ENCODE measurements at places on chromosomes 6 and 20. TPM values are rescaled to one million over a fixed set of nuclear protein-coding genes. Genes with fewer than 3 reads are reported as not detected.

DNA sequence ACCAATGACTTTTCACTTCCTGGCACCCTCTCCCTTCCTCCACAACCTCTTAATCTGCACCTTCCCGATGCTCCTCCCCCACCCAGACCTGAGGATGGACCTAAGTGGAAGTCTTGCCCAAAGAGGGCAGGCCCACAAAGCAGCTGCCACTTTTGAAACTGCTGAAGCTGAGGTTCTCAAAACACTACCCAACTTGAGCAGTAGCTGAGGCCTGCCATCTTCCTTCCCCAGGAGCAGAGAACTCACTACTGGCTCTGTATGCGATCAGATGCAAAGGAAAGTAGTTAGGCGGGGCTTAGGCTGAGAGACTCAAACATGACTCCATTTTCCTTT lies 1.5 kb downstream of the HM13 start:
- no peak for DNase-seq

GRCh38 chr20:53274807-53275206 lies 302.6 kb downstream of the TSHZ2 start:
- DNase-seq: no peak

DNA sequence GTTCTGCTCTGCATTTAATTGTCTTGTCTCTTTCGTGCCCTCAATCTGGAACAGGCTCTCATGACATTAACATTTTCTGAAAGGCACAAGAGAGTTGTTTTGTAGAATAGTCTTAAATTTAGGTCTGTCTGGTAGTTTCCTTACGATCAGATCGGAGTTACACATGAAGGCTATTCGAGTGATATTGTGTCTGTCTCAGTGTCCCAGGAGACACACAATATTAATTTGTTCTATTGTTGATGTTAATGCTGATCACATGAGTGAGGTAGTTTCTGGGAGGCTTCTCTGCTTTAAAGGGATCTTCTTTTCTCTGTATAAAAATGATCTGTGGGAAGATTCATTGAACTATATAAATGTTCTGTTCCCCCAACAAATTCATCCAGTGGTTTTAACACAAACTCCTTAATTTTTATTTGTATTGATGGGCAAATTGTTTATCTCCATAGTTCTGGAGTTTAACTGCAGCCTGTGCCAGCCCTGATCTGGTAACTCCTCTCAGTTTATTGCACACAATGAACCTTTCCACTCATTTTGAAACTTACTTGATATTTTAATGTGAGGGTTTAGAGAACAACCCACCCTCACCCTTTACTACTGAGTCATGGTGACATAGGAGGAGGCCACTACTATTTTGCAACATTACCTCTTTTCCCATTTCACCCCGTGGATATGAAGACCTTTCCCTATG lies 223.0 kb downstream of the CBLN4 start:
- DNase-seq: no peak

- no peak for DNase-seq
Measured at GRCh38 chr20:37360391-37361115, 14.6 kb downstream of the SRC start.

- DNase-seq: no peak
Measured at GRCh38 chr6:116381000-116381399, 10.3 kb downstream of the DSE start.

- peak; percentile 21 for DNase-seq
Measured at GRCh38 chr6:57158658-57159057, 13.5 kb upstream of the BAG2 start.

- peak; percentile 9 for DNase-seq
Measured at GRCh38 chr6:137652961-137653705, 158.9 kb upstream of the OLIG3 start.

GRCh38 chr20:36541768-36542488 lies 609 bp downstream of the MYL9 start:
- peak; percentile 59 for DNase-seq

GRCh38 chr6:144468709-144469108 lies 183.6 kb downstream of the UTRN start:
- no peak for DNase-seq

- DNase-seq: no peak
Measured at GRCh38 chr6:160714731-160715316, 12.8 kb downstream of the PLG start.

DNA sequence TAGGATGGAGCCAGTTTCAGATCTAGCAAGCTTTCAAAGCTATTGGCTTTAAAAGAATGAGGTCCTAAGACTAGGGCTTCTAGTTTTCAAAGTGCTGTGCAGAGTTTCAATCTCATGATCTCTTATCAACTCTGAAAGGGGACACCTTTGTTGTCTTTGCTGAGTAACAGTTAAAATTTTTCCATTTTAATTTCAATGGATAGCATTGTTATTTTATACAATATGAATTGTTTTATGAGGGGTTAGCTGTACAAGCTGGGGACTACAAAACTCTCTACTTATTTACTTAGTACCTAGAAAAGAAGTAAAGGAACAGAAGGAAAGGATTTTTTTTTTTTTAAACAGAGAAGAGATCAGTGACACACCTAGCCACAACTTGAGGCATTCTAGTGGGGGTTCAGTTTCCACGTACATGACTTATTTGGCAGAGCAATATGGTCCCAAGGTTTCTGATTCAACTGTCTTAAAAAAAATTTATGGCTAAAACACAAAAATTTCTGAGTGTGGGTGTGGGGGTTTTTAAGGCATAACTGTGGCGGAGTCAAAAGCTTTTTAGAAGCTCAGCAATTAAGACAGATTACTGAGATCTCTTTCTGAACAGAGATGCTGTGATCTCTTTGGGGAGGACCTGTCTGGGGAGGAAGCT lies 46.1 kb upstream of the JAG1 start:
- DNase-seq: no peak

- DNase-seq: no peak
Measured at GRCh38 chr20:1652104-1652503, 5.5 kb downstream of the SIRPG start.

DNA sequence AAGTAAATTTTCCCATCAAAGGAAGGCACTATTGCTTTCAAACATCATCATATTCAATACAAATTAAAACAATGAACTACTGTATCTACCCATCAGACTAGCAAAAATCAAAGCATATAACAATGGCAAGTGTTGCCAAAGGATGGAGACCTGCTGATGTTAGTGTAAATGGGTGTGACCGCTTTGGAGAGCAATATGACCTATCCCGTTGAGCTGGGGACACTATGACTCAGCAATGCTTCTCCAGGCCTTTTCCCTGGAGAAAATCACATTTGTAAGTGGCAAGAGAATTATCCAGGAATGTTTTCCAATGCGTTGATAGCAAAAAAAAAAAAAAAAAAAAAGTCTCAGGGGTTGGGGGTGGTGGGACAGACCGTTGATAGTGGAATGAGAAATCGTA lies 46.1 kb downstream of the PHACTR3 start:
- no peak for DNase-seq

DNA sequence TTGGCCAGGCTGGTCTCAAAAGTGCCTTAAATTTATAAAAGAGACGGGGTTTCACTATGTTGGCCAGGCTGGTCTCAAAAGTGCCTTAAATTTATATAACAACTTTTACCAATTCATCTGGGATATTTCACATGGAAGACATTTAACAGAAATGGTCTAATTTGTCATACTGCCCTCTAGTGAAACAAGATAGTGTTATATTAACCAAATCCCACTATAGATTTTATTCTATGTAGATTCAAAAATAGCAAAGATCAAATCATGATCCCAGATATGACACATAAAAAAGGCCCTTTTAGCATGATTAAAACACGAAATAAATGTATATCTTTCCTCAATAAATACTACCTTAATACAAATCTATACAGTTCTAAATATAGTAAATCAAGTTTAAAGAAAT lies 102.8 kb upstream of the TFAP2D start:
- DNase-seq: no peak

DNA sequence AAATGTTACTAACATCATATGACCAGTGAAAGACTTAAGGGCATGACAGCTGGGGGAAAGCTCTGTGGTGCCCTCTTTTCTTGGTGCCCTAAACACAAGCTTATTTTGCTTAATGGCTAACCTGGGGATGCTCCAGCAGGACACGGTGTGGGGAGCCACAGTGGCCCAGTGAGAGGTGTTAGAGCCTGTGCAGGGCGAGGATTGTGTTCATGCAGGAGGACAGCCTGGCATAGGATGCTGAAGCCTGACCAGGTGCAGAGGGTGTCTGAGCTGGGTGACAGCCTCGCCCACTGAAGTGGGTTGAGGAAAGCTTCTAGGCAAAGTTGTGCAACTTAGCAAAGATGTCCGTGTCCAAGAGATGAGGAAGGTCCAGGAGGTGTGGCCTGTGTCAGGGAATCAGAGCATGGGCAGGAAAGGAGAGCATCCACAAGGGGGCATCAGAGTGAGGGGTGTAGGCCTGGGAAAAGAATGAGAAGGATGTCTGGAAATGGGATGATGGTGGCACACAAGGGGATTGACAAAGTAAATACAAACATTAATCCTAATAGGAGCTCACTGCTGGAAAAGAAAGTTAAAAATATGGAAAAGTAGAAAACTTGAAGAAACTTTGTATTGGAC lies 33.9 kb downstream of the SLC17A4 start:
- peak; percentile 67 for DNase-seq

DNA sequence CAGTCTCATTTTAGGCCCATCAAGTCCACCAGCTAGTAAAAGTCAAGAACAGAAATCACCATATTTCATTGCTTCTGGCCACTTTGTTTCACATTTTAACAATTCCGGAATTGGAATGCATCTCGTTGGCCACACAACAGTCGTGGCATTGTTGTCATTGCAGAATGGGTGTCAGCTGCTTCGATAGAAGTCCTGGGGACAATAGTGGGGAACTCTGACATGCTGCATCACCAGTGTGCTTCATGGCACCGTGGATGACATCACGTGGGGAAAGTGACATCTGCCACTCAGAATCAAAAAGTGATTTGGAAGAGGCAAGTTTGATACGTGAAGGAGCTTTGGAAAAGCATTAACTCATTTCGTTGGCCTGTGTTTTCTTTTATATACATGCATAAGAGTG lies 43.8 kb upstream of the XRN2 start:
- DNase-seq: no peak

DNA sequence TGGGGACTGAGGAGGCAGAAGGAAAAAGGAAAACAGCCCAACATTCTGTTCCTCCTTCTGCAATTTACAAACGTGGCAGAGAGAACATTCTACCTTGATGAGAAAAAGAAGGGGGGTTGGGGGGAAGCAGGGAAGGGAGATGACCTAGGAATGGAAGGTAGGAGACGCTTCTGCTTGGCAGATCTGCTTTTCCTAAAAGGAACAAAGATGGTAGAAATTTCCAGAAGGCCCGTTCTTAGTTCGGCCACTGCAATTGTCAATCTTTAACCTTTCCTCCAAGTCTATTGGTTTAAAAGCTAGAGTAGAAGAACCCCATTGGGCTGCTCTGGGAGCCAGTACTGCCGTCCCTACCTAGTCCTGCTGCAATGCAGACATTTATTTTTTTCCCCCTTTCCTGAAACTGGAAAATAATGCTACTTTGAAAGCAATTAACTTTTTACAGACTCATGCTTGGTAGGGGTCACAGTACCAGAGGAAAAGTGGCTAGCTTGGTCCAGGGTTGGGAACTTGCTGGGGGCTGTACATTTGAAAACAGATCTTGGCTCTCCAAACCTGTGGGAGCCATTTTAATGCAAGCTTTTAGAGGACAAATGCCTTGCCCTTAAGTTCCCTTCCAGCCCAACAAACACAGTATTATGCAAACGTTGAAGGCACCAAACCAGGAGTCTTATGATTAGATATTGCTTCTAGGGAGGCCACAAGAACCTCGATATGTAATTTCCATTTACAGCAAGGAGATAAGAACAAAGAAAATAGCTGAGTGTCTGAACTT lies 2.6 kb downstream of the ZMYND8 start:
- no peak for DNase-seq

GRCh38 chr20:48405909-48406308 lies 421.9 kb downstream of the PREX1 start:
- no peak for DNase-seq

- DNase-seq: no peak
Measured at GRCh38 chr6:30334075-30334783, 7.5 kb downstream of the TRIM39 start.

EXOC2 gene
- 46.2 TPM for total RNA-seq

SOX18 gene
- total RNA-seq: not detected

SMOC2 gene
- not detected for total RNA-seq

TXLNB gene
- total RNA-seq: not detected

BPIFB3 gene
- total RNA-seq: not detected

SAPCD1 gene
- total RNA-seq: 0.27 TPM

PTCRA gene
- not detected for total RNA-seq

All from Daoy (cell line).